ENCODE measurements at places on chromosomes 4 and X.
A peak's percentile ranks its signal among the peaks of the same experiment; 100 is the strongest.

DNA sequence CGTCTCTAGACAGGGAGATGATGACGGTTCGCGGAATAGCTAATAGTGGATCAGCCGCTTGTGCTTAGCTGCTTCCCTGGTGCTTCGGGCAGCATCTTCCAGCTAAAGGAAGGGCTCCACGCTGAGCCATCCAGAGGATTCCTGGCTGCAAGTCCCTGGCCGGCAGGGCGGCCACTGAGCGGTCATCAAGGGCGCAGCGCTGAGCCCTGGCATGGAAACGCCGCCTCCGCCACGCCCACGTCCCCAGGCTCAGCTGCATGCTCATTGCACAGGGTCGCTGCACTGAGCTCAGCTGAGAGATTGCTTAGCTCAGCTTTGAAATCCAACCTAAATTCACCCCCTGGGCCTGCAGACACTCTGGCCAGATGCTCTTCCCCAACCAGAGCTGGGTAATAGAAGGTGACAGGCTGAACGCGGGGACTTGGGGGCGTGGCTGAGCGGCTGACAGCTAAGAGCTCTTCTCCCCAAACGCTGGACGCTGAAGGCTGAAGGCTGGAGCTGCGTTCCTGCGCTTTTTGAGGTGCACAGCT, 118.2 kb upstream of the KIT start:
- DNase-seq: no peak

- no peak for DNase-seq
Observed at GRCh38 chr4:145824463-145824862, 114.2 kb downstream of the ZNF827 start.

DNA sequence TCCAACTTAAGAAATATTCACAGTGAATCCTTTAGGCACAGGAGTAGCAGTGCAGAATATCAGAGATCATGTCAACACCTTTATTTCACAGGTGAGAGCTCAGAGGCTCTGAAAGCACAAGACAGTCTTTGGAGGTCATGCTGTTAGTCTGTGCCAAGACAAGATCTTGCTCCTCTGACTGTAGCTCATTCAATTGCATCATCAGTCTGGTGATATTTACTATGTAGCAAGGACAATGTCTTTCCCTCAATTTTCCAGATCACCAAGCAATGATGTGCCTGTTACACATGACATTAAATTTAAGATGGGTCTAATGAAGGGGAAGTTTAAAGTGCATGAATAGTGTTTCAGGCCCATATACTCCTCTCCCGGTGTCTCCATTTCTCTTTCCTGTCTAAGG, 277.5 kb downstream of the IL15 start:
- no peak for DNase-seq

DNA sequence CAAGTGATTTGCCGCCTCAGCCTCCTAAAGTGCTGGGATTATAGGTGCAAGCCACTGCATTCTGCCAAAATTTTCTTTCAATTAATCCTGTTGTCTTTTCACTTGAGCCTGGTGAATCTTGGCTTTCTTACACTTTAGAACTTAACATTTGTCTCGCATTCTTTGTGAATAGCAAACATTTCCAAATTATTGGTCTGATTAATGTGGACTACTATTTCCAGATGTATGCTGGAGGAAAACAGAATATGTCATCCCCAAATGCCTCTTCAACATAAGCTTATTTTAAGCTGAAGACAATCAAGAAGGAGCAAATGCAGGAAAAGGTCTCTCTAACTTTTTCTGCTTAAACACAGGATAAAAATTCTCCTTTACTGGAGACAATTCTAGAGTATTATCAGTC, 233.4 kb downstream of the PPP4R3C start:
- no peak for DNase-seq

- no peak for DNase-seq
Observed at GRCh38 chr4:21195682-21196081, 495.4 kb downstream of the PACRGL start.

- no peak for DNase-seq
Observed at GRCh38 chrX:2664502-2664901, 26.6 kb upstream of the CD99 start.

DNA sequence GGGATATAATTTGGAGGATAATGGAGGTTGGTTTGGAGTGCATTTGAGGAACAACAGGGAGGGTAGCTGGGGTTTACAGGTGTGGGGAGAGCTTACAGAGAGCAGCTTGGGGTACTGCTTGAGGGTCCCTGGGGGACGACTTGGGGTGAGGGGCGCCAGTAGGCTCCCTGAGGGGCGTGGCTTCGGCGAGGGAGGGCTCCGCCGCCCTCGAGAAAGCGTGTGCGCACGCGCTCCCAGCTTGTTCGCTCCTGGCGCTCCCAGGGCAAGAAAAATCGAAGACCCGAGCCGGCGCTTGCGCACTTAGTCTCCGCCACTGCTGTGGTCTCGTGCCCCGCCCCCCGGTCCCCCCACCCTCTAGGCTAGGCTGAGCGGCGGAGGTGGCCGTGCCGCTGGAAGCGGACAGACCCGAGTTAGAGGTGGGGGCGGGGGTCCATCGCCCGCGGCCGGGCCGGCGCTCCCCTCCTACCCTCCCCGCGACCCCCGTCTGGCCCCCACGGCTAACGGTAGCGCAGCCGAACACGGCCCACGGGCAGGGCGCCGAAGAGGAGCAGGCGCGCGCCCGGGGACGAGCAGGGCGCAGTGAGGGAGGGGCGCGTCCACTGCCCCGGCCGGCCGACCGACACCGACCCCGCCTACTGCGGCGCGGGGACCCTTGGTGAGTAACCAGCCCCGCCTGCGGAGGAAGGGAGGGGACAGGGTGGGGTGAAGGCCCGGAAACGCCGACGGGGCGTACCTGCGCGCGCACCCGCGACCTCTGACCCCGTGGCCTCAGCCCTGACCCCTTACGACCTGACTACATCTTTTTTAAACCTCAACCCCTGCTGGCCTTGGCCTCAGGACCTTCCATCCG, 5.4 kb upstream of the CCDC120 start:
- DNase-seq: peak; percentile 23

GRCh38 chr4:48315728-48316630, 25.4 kb upstream of the SLAIN2 start:
- DNase-seq: no peak

GRCh38 chr4:61200916-61201526, 895 bp downstream of the ADGRL3 start:
- no peak for DNase-seq

- no peak for DNase-seq
Observed at GRCh38 chrX:141133272-141133671, 43.7 kb downstream of the LDOC1 start.

DNA sequence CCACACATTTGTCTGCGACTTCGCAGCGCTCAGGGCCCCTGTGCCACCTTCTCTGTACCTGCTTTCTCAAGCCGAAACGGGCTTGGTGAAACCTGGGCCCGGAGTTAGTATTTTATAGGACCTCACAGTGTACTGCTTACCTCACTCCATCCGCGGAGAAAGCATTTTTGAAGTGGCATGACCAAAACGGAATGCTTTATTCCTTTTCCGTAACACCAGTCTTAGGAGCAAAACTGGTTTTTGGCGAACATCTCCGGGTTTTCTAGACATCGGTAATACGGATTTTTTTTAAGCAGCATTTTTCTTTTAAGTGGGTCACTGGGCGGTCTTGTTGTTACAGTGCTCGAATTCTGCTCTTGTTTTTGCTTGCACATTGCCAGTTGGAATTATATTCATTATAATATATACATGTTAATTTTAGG, 3.6 kb downstream of the ZIC3 start:
- DNase-seq: no peak

- DNase-seq: no peak
Observed at GRCh38 chr4:133084421-133084820, 64.7 kb upstream of the PCDH10 start.

- no peak for DNase-seq
Observed at GRCh38 chrX:52504551-52504950, 8.9 kb downstream of the XAGE1A start.

- no peak for DNase-seq
Observed at GRCh38 chr4:80809039-80809729, 221.3 kb upstream of the BMP3 start.

- DNase-seq: no peak
Observed at GRCh38 chrX:9862953-9863352, 76.7 kb downstream of the SHROOM2 start.

GRCh38 chr4:38743866-38744265, 38.9 kb downstream of the TLR10 start:
- DNase-seq: no peak

- DNase-seq: no peak
Observed at GRCh38 chr4:20311856-20312255, 60.2 kb downstream of the SLIT2 start.

Data from stimulated activated CD8-positive, alpha-beta memory T cell treated with anti-CD3 and anti-CD28 coated beads, Interleukin-15, amount 100 ng/mL, for 24 hours (primary cell).